ENCODE measurements at places on chromosomes 6 and 20.

DNA sequence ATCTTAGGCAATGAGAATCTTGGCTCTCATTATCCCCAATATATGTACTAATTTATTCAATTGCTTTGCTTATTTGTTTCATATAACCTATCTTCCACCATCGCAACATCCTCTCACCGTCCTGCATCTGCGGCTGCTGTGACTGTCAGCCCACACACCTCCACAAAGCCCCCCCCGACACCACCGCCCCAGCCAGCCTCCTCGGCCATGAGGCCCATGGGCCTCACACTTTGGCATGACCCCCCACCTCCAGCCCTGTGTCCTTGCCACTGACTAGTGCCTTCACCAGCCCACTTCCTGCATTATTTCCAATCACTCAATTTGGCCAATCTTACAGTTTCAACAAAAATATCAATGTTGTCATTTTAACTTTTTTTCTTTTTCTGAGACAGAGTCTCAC, 60.7 kb upstream of the TOX2 start:
- DNase-seq = no peak

- no peak for DNase-seq
These were observed 1309.0 kb downstream of the EPHA7 start for GRCh38 chr6:92110403-92110802.

GRCh38 chr6:106530026-106530425, 99.3 kb downstream of the RTN4IP1 start:
- no peak for DNase-seq

DNA sequence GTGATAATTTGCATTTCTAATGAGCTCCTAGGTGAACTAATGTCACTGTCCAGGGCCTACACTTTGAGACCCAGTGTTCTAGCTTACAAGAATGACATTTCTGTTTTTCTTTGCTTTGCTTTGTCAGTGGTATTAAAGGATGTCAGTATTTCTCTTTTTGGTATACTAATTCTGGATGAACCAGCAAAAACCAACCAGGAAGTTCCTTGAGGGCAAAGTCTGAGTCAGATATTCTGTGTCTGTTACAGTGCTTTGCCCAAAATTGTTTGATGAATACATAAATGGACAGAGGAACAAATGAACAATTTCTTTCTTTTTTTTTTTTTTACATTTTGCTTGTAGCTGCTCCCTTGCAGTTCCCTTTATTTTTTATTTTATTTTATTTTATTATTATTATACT, 15.4 kb downstream of the COQ3 start:
- no peak for DNase-seq

Measured in T1000 (cell line).